ENCODE measurements at places on chromosomes 13 and 19.

- no peak for DNase-seq
Measured at GRCh38 chr19:30930941-30931706, 418.1 kb downstream of the TSHZ3 start.

GRCh38 chr19:7869910-7870511 lies 4.2 kb downstream of the PRR36 start:
- DNase-seq, result peak; percentile 90

GRCh38 chr13:95222733-95223018 lies 78.6 kb downstream of the ABCC4 start:
- DNase-seq, result no peak

GRCh38 chr19:48646722-48647216 lies 782 bp upstream of the CA11 start:
- DNase-seq, result peak; percentile 96

- no peak for DNase-seq
Measured at GRCh38 chr13:27824121-27824520, 31.8 kb downstream of the GSX1 start.

- no peak for DNase-seq
Measured at GRCh38 chr19:39524495-39524894, 8.2 kb downstream of the EID2B start.

DNA sequence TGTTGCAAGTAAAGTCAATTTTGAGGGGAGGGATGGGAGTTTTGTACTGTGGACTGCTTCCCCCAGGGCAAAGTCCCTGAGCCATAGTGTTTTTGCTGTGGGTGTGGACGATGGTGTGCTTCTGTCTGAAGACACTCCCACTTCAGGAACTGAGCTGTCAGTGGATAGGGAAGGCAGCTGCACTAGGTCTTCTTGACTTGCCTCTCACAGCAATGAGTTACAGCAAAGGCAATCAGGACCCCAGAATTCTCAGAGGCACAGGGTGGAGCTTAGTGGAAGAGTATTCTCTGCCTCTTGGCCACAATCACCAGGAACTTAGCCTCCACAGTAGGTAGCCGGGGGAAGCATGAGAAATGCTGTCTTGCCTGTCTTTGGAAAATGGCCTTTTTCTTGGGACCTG lies 1416.6 kb upstream of the MIR17HG start:
- no peak for DNase-seq

DNA sequence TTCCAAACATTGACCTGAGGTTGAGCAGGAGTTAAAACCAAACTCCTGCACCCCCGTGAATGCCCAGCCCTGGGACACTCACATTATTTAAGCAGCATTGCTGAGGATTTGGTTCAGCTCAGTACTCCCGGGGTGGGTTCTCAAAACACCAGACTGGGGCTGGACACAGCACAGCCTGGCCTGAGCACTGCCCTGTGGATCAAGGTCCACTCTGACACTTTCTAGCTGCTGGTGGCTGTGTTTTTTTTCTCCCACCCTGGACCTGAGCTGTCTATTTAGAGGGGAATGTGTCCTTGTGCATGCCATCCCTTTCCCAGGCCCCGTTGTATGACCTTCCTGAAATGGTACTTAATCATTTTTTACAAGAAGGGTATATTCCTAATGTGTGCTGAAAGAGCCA lies 94.7 kb upstream of the GJB6 start:
- no peak for DNase-seq

GRCh38 chr19:48271531-48272151 lies 1.8 kb downstream of the ZNF114 start:
- no peak for DNase-seq

- no peak for DNase-seq
Measured at GRCh38 chr13:113742445-113743120, 16.4 kb upstream of the TMEM255B start.

GRCh38 chr19:35042954-35043604 lies 1.6 kb downstream of the HPN start:
- no peak for DNase-seq

GRCh38 chr13:113620036-113620796 lies 35.7 kb downstream of the TFDP1 start:
- DNase-seq, result no peak

DNA sequence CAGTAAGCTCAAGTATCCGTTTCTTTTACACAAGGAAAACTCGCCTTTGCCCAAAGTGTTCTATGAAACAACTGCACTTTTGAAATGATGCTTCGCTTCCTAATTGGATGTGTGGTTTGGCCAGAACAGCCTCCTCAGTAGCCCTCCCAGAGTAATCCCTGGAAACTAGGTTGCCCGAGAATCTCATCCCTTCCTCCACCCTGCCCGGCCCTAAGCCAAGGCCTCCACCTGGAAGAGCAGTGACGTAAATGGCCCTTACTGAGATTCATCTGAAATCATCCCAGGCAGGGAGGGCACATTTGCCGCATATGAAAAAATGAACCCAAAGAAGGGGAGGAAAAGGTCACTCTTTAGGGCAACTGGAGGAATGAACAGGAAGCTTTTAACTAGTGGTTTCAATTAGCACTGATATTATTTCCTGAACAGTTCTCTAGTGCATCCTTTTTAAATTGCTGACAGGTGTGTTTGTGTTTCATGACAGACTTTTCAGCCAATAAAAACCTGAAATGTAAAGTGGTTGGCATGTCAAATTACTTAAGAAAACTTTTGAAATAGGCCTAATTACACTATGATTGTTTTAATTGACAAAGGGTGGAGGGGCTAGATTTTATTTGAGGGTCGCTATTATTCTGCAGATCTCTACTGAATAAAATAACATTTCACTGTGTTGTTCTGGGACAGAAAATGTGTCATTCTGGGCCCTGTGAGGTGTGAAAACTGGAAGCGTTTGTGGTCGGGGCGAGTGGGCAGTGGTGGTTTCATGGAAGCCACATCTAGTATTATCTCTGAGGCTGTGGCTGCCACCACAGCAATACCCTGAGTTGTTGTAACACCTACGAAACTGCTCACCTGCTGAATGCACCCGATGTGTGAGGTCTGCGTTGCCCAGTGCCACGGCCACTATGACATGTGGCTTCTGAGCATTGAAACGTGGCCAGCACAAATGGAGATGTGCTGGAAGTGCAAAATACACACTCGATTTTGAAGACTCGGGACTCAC lies 112.1 kb downstream of the ZIC5 start:
- DNase-seq, result no peak

GRCh38 chr19:41746593-41747227 lies 8.6 kb upstream of the CEACAM6 start:
- DNase-seq, result no peak

- no peak for DNase-seq
Measured at GRCh38 chr19:48925240-48925843, 8.2 kb upstream of the DHDH start.

GRCh38 chr19:30229525-30230174 lies 142.5 kb upstream of the ZNF536 start:
- no peak for DNase-seq

DNA sequence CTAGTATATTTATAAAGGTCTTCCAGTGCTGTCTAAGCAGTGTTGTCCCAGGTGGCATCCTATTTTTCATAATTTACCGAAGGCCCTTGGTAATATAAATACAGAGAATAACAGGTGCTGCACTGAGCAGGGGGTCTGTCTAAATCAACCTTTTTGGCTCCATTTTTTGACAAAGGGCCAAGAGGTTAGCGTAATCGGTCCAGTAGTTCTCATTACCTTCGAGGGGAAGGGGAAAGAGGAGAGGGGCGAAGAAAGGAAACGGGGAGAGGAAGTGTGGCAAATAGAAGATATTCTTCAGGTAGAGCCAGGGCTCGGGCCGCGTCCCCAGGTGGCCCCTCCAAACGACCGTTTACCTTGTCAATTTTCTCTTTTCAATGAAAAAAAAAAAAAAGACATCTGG lies 749 bp upstream of the PAN3 start:
- no peak for DNase-seq

DNA sequence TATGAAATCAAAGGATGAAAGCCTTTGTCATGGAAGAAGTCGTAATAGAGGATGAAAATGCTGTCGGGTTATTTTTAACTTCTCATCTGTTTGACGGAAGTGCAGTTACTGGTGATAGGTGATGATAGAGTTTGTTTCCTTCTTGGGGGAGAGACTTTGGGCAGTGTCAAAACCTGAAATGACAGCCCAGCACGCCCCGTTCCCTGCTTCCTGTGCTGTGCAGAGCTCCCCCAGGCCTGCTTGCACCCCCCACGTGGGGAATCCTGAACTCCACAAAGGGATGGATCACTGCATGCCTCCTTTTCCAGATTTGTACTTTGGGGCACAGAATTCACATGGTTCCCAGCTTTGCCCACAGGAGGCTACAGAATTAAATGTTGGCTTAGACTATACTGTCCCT lies 102.7 kb downstream of the ATP11A start:
- DNase-seq, result no peak

GRCh38 chr13:60158321-60158801 lies 5.4 kb downstream of the DIAPH3 start:
- no peak for DNase-seq

- no peak for DNase-seq
Measured at GRCh38 chr19:20482721-20483120, 82.9 kb downstream of the ZNF737 start.

- DNase-seq, result no peak
Measured at GRCh38 chr19:18735324-18735723, 51.8 kb downstream of the CRTC1 start.

- DNase-seq, result no peak
Measured at GRCh38 chr13:68727798-68728197, 1379.8 kb upstream of the ATXN8OS start.

- no peak for DNase-seq
Measured at GRCh38 chr19:33396701-33397535, 23.4 kb downstream of the CEBPG start.

DNA sequence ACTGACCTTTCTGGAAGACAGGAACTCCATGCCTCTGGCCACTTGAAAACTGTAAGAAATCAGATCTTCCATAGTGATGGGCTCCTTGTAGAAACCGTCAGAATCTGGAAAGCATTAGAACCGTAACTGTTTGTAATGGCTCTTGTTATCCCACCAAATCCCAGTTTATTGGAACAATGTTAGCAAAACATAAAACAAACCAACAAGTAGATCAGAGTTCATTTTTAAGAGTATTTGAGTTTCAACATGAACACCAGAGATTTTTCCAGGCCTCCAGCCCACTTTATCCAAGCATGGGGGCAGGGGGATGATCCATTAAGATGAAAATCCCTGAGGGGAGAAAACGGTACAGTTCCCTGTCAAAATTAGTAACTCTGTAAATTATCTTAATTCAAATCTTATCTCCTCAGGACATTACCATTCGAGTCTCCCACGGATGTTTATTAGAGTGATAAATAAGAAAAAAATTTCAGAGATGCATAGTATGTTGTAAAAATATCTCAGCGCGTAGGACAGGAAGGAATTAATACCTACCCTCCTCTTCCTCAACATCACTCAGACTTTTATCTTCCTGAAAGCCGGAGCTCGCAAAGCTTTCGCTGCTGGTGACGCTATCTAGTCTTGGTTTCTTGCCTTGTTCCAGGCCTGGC lies 172.5 kb downstream of the FLT1 start:
- DNase-seq, result no peak

DNA sequence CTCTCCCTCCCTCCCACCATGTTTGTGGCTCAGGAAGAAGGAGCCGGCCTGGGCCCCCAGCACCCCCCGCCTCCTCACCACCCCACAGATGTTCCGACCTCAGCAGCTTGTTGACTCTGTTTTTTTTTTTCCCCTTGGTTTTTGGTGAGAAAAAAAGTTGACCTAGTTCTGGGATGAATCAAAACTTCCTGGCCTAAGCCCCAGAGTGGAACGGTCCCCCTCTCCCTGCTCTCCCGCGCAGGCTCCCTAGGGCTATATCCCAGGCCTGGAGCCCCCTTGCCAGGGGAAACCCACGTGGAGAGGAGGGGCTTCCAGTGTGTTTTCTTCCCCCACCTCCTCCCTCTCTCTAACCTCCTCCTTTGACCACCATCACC lies 4.0 kb downstream of the COL5A3 start:
- DNase-seq, result no peak

DNA sequence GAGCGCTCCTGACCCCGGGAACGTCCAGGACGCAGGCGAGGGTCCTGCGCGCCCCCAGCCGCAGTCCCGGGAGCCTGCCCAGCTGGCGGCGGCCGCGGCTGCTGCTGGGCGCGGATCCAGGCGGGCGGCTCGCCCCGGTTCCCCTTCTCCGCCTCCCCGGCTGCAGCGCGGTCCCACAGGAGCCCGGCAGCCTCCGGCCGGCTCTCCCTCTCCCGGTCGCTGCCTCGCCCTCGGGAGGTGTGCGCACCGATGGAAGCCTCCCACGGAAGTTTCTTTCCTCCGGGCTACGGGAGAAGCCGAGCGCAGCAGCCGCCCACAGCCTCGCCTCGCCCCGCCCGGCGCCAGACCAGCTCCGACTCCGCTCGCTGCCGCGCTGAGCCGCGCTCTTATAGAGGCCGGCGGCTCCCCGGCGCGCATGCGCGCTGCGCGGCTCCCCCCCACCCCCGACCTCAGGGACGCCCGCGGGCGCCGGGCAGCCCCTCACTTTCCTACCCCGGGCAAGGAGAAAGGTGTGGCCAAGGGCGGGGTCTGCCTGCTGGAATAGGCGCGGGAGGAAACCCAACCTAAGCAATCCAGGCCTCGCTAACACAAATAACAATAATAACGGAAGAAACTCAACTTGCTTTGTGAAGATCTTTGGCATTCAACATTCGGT lies at the start of gene SHISA2:
Gene SHISA2, minus strand, starts transcription at position 360 of the 655 bp plus-strand sequence. CDS start 1,041 bp downstream, outside the sequence.
- DNase-seq, result no peak

- DNase-seq, result no peak
Measured at GRCh38 chr13:28459911-28460310, 35.0 kb downstream of the FLT1 start.

GRCh38 chr13:111482806-111483620 lies 162.6 kb downstream of the TEX29 start:
- no peak for DNase-seq

Data from CMK (cell line).